ENCODE measurements at places on chromosomes 4 and X.
A peak's percentile ranks its signal among the peaks of the same experiment; 100 is the strongest.

DNA sequence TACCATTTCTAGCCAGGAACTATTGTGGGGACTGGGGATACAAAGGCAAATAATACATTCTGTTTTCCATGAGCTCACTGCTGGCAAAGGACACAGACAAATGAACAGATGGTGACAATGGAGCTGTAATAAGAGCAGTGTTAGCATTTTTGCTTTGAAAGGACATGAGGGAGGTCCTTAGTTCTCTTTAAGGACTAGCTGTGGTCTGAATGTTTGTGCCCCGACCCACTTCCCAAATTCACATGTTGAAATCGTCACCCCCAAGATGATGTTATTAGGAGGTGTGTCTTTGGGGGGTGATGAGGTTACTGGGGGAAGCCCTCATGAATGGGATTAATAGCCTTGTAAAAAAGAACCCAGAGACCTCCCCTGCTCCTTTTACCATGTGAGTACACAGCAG, 30.3 kb downstream of the CCNG2 start:
- DNase-seq = no peak

DNA sequence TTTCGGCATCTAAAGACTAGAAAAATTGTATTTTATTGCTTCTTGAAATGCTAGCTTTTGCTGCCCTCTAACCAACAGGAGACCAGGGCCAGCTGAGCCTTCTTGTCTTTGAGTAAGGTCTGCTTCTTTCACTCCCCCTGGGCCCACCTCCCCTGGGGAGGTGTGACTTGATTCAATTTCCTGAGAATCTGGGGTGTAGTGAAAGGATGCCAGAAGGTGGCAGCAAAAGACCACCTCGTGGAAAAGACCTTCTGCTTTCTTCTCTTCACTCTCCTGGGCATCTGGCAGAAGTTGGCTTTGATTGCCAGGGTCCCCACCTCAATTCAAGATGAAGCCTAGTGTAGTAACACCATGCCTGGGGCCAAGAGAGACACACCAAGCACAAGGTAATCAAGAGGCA, 96.5 kb upstream of the MAOA start:
- DNase-seq = peak; percentile 43

DNA sequence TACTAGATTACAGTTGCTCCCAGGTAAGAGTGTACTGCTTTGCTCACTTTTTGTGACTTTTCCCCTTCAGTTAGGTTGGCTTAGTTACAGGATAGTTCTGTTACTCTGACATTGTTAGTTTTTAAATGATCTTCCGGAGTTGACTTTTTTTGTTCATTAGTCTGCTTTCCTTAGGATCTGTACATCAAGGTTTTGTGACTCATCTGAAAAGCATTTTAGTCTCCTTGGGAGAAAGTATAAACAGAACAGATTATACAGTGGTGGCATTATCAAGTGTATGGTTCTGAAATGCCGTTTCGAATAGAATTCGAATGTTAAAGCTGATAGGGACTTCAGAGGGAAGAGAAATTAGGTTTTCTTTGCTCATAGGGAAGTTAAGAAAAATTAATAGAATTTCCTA, 63.3 kb downstream of the USP9X start:
- DNase-seq = no peak

DNA sequence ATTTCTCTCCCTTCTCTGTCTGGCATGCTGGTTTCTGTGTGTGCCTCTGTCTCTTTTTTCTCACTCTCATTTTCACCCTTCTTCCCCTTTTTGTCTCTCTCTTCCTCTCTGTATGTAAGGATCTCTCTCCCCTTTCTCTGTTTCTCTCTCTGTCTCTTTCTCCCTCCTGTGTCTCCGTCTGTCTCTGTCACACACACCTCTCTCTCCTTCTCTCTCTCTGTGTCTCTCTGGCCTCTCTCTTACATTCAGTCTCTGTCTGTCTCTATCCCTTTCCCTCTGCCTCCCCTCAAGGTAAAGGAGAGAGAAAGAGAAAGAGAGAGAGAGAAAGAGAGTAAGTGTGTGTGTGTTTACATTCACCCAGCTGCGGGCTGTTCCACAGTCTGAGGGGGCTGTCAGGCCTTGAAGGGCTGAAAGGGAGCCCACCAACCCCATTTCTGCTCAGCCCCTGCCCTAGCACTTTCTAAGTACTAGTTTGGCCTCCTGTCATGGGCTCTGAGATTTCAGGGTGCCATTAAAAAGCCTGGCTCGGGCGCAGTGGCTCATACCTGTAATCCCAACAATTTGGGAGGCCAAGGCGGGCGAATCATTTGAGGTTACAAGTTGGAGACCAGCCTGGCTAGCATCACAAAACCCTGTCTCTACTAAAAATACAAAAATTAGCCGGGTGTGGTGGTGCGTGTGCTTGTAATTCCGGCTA, 9.6 kb upstream of the TSPYL2 start:
- no peak for DNase-seq

DNA sequence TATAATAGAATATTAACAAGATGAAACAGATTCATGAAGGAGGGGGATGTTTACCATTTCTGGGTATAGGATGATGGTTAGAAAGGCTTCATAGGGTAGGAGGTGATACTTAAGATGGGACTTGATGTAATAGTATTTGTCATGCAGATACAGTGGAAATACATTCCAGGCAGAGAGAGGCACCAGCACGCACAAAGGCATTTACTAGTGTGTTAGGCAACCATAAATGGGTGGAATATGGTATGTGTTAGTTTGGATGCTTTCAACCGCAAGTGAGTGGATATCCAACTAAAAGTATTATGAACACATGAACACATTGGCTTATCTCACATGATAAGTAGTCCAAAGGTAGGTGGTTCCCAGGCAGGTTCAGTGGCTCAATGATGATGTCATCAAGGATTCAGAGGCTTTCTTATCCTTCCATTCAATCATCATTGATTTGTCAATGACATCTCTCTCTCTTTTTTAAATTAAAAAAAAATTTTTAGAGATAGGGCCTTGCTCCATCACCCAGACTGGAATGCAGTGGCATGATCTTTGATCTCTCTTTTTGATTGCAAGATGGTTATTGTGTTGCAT, 12.7 kb upstream of the STARD8 start:
- DNase-seq = no peak

DNA sequence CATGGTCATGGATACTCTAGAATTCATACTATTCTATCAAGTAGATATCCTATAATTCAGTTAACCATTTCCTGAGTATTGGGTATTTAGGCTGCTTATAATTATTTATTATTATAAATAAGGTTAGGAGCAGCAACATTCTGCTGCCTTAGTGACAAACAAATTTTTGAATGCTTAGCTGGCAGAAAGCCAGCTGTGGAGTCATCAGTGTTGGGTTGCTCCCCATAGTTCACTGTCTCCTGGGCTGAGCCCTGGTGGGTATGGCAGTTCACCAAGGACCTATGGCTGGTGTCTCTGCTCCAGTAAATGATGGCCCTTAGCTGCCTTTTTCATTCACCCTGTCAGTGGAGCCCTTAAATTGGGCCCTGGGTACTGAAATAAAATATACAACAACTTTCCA, 61.8 kb downstream of the SMARCA5 start:
- no peak for DNase-seq

GRCh38 chr4:163505374-163505773, 10.9 kb downstream of the TMA16 start:
- DNase-seq = no peak

DNA sequence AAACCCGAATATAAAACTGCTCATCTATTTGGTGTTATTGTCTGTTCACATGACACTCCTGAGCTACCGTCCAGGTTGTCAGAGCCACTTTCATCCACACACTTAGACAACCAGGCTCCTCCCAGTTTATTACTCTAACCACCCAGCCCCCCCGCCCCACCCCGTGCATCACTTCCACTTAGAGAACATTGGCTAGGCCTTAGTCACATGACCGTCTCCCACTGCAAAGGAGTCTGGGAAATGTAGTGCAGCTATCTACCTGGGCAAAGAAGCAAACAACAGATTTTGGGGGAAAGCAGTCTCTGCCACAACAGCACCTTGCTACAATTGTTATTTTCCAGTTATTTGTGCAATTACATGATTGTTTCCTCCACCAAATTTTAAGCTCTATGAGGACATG, 57.6 kb upstream of the RBPJ start:
- no peak for DNase-seq

DNA sequence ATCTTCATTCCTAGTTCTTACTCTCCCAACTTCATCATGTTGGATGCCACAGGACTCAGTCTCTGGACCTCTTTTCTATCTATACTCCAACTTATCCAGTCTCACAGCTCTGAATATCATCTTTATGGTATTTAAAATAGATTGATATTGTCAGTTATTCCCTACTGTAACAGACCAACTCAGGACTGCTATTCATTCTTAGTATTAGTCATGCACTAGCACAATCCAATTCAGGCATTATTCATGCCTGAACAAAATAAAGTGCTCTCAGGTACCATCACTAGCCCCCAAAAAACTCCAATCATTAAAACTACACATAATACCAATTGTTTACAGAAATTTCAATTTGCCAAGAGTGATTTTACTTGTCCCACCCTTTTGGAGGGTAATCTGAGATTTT, 37.7 kb downstream of the FRYL start:
- DNase-seq = no peak

Measured in stimulated activated CD8-positive, alpha-beta memory T cell treated with anti-CD3 and anti-CD28 coated beads, Interleukin-4, amount 100 ng/mL, for 48 hours (primary cell).